ENCODE measurements at places on chromosomes 13 and 19.

DNA sequence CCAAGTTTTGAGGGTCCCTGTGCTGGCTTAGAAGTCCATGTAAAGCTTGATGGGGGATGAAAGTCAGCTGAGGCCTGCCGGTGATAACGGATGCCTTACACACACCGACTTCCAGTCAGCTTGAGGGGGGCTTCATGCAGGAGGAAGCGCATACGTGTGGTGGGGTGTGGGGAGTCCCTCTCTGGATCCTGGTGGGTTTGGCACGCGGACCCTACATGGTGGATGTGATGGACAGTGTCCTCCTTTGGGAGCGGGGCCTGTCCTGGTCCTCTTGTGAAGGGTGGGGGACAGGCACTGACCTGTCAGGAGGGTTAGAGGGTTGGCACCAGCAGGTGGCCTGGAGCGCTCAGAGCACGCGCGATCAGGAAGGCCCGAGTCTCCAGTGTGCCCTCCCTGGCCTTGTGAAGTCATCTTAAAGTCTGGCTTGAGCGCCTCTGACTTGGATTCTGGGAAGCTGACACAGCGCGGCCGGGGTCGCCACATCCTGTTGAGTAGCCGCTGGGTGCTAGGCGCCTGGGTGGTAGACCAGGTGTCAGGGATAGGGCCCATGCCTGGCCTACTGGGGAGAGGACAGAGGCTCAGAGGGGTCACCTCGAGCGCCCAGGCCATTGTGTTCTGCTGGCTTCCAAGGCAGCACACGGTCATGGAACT is 2.9 kb downstream of the DAZAP1 start:
- no peak for DNase-seq

- no peak for DNase-seq
These were observed 541 bp downstream of the ASPDH start for GRCh38 chr19:50512999-50513745.

GRCh38 chr19:2982983-2983350 is 5.6 kb downstream of the TLE6 start:
- DNase-seq, result no peak

DNA sequence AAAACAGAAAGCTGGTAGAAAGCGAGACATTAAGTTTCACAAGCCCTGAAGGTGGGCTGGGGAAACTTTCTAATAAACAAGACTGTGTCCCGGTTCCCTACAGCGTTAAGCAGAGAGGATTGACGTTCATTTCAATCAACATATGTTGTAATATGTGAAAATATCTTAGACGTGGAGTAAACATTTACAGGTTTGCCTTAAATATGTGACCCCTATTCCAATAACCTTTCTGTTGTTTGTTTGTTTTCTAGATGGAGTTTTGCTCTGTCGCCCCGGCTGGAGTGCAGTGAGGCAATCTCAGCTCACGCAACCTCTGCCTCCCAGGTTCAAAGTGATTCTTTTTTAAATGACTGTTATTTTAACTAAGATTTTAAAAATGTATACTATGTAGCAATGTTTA is 526.2 kb downstream of the SUCLA2 start:
- DNase-seq, result no peak

- peak; percentile 15 for DNase-seq
These were observed 240.3 kb downstream of the LMO7 start for GRCh38 chr13:75876142-75877050.

GRCh38 chr13:98405690-98406344 is 171.1 kb downstream of the STK24 start:
- DNase-seq, result no peak

GRCh38 chr19:3577723-3578344 is 5.1 kb downstream of the HMG20B start:
- DNase-seq, result no peak

DNA sequence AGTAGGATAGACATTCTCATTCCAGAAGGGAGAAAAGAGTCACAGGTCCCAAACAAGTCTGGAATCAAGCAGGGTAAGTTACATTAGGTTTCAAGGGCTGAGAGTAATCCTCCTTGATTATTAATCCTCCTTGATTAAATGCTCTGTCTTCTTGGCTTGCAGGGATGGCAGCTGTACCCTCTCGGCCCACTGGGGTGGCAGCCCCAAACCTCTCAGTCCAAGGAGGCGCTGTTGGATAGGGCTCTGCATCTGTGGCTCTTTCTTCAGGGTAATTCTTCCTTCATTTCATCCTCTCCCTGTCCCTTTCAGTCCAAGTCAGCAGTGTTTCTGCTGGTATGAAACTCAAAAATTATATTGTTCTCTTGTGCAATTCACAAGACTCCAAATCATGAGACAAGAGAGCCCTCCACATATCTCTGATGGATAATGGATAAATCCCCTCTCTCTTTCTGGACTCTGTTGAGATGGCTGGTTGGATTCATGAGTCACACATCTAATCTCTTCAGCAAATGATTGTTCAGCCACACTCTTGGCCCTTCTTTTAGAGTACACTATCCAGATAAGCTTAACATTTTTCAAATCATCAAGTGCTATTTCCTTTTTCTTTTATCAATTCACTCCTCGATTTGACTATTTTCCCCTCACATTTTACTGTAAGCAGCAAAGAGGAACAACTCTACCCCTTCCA is 323.7 kb upstream of the HTR2A start:
- DNase-seq, result no peak

- no peak for DNase-seq
These were observed 182.6 kb upstream of the IRS2 start for GRCh38 chr13:109968876-109969577.

- no peak for DNase-seq
These were observed 46.5 kb downstream of the RFX2 start for GRCh38 chr19:6063576-6064335.

DNA sequence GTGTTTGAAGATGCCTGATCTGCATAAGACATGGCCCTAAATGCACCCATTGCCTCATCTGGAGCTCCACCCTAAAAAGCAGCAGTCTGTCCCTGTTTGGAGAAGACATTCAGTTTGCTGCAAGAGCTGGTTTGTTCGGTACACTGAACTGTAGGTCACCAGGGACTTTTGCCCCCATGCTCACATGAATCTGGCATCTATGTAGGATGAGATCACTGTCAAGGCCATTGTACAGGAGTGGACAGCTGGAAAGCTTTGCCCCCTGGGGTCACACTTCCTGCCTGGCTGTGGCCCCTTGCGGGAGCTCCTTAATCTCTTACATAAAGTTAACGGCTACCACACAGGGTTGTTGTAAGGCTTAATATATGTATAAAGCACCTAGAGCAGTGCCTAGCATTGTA is 73.0 kb downstream of the IPO5 start:
- DNase-seq, result no peak

DNA sequence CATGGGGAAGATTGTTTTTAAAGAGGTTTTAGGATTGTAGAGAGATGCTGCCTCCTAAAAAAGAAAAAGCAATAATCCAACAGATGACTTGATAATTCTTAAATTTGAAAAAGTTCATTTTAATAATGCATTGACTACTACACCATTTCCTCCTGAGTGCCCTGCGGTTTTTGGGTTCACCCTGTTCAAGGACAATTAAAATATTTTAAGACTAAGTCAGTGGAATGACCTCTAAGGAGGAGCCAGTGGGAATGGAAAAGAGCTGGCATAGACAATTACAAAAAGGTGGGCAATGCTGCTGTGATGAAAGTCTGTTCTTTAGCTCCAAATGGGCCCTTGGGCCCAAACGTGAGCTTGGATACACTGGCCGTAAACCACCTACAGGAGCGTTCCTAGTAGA is 217.8 kb downstream of the LHFPL6 start:
- DNase-seq, result no peak

- no peak for DNase-seq
These were observed 27.2 kb downstream of the CCDC8 start for GRCh38 chr19:46386151-46386550.

GRCh38 chr13:26722321-26722720 is 38.3 kb downstream of the GPR12 start:
- no peak for DNase-seq

DNA sequence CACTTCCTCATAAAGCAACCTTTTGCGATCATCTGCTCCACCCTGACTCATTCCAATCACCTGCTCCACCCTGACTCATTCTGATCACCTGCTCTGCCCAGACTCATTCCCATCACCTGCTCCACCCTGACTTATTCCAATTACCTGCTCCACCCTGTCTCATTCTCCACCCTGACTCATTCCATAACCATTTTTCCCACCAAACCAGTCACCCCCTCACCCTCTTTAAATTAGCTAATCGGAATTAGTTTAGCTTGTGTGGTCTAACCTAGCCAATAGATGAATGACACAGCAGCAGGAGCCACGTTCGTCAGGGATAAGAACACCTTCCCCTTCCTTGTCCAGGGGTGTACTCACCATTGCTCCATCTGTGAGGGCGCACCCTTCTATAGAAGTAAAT is 134.0 kb downstream of the COG6 start:
- DNase-seq, result no peak

DNA sequence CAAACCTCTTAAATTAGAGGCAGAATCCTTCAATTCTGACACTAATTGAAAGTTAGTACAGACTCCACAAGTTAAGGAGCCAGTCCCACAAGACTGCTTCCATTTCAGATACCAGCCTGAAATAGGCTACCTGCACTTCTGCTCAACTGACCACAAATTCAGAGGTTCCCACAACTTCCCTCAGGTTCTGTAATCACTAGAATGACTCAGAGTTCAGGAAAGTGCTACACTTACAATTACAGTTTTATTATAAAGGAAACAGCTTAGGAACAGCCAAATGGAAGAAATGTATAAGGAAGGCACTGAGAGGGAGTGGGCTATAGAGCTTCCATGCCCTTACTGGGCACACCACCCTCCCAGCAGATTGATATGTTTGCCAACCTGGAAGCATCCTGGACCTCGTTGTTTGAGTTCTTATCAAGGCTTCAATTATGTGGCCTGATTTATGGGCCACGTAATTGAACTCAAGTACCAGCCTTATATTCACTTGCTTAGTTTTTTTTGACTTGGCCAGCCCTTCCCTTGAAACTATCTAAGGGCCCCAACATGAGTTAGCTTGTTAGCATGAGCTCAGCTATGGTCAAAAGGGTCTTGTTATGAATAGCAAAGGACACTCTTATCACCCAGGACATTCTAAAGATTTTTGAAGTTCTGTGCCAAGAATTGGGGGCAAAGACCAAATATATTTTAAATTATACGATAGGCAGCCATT is 25.9 kb downstream of the NBEA start:
- DNase-seq, result no peak

DNA sequence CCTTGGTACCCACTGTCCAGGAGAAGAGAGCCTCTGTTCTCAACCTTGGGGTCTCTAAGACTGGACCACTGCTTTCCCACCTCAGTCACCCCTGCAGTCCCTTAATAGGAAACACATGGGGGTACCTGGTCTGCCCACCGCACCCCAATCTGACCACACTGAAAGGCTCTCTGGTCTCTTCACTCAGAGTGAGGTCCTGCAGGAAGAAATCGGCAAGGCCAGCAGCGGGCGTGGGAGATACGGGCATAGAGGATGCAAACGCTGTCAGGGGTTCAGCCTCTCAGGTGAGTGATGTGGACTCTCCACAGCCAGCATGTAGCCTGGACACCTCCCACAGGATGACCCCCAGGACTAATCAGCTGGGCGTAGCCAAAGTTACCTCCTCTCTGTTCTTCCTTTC is 3.5 kb downstream of the SIGLEC9 start:
- no peak for DNase-seq

DNA sequence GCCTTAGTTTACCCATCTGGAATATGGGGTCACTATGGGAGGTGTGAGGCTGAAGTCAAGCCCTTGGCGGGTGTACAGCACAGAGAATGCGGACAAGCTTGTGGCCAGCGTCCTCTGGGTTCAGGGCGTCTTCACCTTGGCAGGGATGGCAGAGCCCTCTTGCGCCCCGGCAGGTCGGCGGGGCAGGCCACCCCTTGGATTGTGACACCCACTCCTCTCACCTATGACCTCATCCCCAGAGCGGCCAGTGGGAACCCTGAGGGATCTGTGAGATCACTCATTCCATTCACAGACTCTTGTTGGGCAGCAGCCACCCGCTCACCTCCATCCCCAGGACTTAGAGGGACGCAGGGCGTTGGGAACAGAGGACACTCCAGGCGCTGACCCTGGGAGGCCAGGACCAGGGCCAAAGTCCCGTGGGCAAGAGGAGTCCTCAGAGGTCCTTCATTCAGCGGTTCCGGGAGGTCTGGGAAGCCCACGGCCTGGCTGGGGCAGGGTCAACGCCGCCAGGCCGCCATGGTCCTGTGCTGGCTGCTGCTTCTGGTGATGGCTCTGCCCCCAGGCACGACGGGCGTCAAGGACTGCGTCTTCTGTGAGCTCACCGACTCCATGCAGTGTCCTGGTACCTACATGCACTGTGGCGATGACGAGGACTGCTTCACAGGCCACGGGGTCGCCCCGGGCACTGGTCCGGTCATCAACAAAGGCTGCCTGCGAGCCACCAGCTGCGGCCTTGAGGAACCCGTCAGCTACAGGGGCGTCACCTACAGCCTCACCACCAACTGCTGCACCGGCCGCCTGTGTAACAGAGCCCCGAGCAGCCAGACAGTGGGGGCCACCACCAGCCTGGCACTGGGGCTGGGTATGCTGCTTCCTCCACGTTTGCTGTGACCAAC is at the start of gene SPACA4:
Gene SPACA4 (plus strand): TSS at position 280 of the 896 bp plus-strand sequence. CDS start 237 bp downstream, at position 517.
- DNase-seq, result no peak

DNA sequence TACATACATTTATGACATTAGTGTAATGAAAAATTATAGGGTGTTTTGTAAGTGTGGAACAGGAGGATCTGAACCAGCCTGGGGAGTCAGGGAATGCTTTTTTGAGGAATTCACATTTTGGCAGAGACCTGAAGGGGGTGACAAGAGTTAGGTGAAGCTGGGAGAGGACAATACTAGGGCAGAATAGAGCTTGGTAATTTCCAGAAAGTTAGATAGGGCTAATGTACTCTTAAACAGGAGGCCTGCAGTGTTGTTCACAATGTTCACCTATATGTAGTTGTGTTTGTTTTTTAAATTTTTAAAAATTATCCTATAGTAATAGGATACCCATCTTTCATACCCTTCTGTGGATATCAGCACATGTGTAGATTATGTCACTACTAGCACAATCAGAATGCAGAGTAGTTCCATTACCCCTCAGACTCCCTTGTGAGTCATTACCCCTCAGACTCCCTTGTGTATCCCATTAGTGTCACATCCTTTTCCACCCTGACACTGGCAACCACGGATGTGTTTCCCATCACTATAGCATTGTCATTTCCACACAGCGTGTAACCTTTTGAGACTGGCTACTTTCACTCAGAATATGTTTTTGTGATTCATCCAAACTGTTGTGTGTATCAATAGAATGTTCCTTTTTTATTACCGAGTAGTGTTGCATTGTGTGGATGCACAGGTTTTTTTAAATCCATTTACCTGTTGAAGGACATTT is 43.1 kb downstream of the PCCA start:
- peak; percentile 22 for DNase-seq

GRCh38 chr13:23950736-23951510 is 53.6 kb upstream of the C1QTNF9B start:
- no peak for DNase-seq

- no peak for DNase-seq
These were observed 15.9 kb upstream of the ZNF254 start for GRCh38 chr19:24071078-24071477.

- DNase-seq, result no peak
These were observed 22.9 kb upstream of the ZNF507 start for GRCh38 chr19:32322541-32322940.

GRCh38 chr19:1942078-1942933 is 1.3 kb downstream of the CSNK1G2 start:
- peak; percentile 67 for DNase-seq
